ENCODE measurements at places on chromosomes 1 and 21.

DNA sequence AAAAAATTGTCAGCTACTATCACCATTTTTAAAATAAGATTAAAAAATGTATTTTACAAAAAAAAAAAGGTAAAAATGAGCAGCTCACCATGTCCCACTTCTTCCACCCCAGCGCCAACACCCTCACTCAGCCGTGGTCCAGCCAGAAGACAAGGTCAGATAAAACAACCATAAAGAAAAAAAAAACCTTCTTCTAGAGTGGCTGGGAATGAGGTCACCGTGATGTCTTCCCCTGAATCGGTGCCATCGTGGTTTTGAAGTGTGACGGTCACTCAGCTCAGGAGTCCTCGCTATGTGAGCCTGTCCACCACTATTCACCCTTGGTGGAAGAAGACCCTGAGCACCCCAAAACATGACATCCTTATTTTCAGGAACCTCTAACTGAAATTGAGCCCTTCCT is 38.1 kb downstream of the B3GALT5 start:
- no peak for DNase-seq

DNA sequence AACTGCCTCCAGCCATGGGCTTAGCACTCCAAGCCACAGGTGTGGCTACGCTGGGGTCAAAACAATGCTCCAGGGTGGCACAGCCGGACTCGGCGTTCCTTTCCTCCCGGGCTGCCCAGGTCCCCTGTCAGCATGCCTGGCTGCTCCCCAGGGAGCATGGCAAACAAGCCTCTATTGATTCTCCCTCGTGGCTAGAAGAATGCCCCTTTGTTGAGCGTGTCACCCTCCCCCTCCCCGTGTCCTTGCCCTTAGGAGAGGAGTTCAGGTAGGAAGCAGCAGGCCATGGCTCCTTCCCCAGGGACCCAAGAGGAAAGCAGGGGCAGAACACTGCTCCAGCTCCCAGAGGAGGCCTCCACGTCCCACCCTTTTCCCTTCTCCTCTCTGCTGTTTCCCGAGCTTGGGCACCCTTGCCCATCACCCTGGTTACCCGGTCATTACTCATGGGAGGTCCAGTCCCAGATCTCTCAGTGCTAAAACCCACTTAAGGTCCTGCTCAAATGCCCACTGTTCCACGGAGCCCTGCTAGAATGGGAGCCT is 57.4 kb upstream of the CITED4 start:
- DNase-seq = peak; percentile 91

GRCh38 chr1:203051841-203052324 is 25.6 kb downstream of the PPFIA4 start:
- no peak for DNase-seq

DNA sequence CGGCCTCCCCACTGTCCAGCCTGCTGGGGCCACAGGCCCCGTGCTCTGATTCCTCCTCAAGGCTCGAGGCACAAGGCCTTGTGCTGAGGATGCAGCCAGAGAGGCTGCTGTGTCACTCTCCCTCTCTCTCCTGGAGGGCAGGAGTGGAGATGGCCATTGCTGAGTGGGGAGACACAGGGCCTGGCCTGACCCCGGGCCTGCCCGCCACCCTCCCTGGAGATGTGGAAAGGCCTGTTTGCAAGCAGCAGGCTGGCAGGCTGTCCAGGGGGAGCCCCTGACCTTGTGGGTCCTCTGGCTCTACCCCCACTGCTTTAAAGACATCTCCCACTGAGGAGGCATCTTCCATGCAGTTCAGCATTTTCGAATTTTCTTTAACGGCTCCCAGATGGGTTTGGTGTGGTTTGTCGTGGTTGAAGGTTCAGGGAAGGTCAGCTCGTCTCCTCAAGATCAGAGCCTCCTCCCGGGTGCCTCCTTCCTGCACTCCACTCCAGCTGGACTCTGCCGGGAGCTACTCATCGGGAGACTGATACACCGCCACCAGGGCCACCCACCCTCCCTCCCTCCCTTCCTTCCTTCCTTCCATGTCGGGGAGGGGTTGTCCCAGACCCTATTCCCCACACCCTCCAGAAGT is 69.1 kb downstream of the SPSB1 start:
- DNase-seq = no peak

DNA sequence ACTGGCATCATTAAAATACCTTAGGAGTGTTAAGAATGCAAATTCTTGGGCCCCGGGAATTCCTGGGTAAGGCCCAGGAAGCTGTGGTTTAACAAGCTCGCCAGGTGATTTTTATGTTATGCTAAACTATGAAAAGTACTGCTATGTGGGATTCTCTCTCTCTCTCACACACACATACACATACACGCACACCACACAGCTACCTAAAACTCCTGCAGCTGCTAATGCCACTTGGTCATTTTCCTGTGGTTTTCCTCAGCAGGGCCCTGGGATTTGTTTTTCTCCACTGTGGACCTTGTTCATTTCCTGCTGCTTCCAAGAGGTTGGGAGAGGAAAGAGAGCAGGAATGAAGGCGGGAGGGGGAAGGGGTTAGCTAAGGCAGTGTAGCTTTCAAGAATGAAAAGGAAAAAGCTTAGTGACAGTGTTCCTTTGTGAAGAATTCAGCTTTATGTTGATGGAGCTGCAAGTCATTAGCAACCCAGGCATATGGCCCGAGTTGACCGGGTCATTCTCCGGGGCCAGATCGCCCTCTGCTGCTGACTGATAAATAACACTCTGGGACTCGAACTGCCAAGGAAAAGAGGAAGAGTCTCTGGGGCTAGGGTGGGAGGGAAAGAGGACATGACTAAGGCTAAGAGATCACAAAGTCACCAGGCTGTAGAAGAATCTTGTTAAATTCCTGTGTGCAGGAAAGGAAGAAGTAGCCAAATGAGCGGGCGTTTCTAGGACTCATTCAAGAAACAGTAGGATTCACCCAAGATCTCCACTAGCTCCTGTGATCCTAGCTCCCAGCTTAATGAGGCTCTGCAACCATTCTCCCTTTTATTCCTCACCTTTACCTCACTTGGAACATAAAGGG is 30.5 kb upstream of the LRIG2 start:
- peak; percentile 90 for DNase-seq

Data from Ammon's horn (tissue), 1 donor.